ENCODE measurements at places on chromosomes 2 and 18.

DNA sequence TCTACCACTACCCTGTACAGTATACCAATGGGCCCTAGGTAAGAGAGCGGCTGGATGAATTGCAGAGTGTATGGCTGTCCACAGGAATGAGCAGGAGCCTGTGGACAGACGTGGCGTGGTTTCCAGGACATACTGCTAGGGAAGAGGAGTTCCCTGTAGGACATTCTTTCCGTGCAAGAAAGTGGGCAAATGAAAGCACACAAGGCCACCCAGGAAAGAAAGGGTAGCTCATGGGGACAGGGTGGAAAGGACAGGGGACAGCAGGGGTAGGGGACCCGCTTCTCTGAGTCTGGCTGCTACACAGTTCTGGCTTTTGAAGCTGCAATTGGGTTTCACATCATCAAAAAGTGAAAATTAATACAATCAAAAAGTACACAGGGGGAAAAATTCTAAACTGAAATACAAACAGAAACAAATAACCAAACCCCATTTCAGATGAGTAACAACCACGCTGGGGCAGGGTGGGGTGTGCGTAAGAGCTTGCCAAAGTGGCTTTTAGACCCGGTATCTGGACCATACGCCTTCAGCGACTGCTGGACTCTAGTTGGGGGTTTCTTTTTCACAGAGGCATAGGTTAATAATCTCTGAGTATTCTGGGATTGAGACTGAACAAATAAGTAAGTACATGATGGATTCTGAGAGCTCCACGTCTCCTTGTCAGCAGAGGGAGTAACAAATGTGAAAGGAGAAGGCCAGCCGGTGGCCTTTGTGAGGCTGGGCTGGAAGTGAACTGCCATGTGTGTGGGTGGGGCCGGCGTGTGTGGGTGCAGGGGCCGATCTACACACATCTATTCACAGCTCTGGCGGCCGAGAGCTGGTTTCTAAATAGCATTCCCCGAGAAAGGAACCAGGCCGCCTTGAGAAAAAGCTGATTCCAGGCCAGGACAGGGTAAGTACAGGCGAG lies 84.0 kb downstream of the HDAC4 start:
- no peak for DNase-seq

DNA sequence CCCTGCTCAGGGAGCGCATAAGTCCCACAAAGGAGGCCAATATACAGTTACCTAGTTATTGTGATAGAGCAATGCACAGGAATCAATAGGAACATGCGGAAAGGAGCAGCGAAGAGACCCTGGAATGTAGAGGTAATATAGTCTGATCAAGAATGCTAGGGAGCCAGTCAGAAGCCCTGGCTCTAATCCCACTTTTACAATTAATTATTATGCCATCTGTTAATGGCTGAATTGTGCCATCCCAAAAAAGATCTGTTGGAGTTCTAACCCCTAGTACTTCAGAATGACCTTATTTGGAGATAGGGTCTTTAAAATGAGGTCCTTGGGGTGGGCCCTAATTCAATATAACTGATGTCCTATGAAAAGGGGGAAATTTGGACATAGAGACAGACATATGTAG lies 7.7 kb upstream of the SPATS2L start:
- DNase-seq = no peak

- no peak for DNase-seq
These were observed 687.9 kb downstream of the CCDC85A start for GRCh38 chr2:56871644-56872043.

GRCh38 chr2:239192456-239192855 lies 208.4 kb downstream of the HDAC4 start:
- DNase-seq = no peak

DNA sequence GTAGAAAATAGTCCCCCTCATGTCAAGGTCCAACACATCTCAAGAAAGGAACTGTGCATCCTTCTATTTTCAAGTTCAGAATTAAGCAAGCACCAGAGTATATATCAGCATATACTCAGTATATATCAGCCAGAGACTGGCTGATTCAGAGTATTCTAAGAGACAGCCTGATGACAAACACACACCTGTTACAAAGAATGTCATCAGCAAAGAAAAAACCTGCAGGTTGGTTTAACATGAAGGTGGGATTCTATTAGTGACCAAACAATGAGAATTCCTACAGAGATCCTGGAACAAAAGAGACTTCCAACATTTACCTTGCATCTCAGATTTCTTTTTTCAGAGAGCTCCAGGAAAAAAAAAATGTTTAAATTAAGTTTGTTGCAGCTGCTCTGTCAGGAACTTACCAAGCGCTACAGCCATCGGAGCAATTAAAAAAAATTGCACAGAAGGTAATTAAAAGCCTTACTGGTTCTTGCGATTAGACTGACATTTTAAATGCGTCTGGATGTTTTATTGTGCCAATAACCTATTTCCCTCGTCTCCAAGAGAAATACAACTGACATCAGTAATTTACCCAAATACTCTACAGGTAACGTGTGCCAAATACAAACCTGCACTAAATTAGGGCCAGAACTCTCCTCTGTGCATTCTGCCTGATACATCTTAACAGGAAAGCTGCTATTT lies 218.1 kb downstream of the HNMT start:
- DNase-seq = no peak
